ENCODE measurements at places on chromosomes 1 and 21. TPM values are rescaled to one million over a fixed set of nuclear protein-coding genes. Genes with fewer than 3 reads are reported as not detected.

Gene CLCA2
- not detected for total RNA-seq

Gene ATP6V1G3
- not detected for total RNA-seq

DNA sequence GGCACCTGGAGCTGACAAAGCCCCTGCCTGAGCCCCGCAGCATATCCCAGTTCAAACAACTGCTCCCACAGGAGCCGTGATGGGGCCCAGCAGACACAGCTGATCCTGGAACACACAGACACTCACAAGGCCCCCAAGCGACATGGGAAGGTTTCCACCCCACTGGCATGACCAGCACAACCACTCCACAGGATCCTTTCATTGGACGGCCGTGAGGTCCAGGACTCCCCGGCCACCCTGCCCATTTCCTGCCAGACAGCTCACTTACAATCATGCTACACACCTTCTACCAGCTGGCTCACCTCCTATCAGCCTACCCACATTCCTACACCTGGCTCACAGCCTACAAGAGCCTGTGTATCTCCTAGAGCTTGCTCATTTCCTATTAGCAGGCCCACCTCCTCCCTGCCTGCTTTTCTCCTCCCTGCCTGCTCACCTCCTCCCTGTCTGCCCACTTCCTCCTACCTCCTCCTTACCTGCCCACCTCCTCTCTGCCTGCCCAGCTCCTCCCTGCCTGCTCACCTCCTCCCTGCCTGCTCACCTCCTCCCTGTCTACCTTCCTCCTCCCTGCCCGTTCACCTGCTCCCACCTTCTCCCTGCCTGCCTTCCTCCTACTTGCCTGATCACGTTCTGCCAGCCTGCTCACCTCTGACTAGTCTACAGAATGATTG, 73.9 kb downstream of the MATN1 start:
- H3K27me3 ChIP-seq = peaks cover 55% of the 10 kb centered on the region
- no peak for DNase-seq
- H3K36me3 ChIP-seq = peaks cover 7% of the 10 kb centered on the region
- H3K4me3 ChIP-seq = no peak overlapping the region

DNA sequence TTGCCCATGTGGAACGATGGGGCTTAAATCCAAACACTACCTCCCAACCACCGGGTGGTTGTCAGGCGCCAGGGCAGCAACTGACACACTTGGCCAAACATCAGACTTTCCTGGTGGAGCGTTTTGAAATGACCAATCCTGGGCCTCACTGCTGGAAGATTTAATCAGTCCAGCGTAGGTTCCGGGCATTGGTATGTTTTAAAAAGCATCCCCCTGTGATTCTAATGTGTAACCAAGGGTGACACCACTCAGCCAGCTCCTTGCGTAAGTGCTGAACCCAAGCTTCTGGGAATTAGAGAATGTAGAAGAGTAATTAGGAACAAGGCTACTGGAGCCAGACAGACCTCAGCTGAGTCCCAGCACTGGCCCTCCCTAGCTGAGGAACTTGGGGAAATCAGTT, 44.8 kb upstream of the KAZN start:
- H3K27ac ChIP-seq = no peak overlapping the region
- H3K27me3 ChIP-seq = peaks cover 23% of the 10 kb centered on the region
- DNase-seq = no peak

DNA sequence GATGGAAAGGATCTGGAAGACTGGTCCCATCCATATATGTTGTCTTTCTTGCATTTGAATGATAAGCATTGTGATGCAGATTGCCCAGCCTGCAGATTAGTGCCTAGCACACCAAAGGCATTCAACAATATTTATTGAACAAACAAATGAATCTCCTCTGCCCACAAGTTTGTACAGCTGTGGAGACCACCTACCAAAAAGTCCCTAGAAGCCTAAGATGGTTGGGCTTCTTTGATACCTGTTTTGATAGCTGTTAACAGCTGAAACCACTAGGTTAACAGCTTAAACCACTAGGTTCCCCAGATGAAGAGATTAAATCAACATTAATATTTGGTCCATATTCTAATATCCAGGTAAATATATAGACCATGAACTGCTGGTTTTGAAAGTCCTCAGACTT, 9.8 kb downstream of the DUSP10 start:
- peaks cover 2% of the 10 kb centered on the region for H3K36me3 ChIP-seq
- no peaks in the 10 kb centered on the region for H3K27me3 ChIP-seq
- no peak for DNase-seq
- H3K4me3 ChIP-seq = no peak overlapping the region
- peak overlapping the region; percentile 9 for H3K27ac ChIP-seq

GRCh38 chr21:25565272-25566211, 41.7 kb downstream of the MRPL39 start:
- H3K27ac ChIP-seq = peak overlapping the region; percentile 94
- H3K27me3 ChIP-seq = no peaks in the 10 kb centered on the region
- H3K4me1 ChIP-seq = peaks cover 59% of the 10 kb centered on the region
- peak overlapping the region; percentile 33 for H3K4me3 ChIP-seq

Gene PLEKHN1
- total RNA-seq = 4.3 TPM

Gene LAMC2
- not detected for total RNA-seq

- H3K27ac ChIP-seq = no peak overlapping the region
- no peak for DNase-seq
- no peak overlapping the region for H3K4me3 ChIP-seq
- no peaks in the 10 kb centered on the region for H3K27me3 ChIP-seq
- H3K36me3 ChIP-seq = no peaks in the 10 kb centered on the region
Measured at GRCh38 chr1:61191433-61191720, 109.0 kb downstream of the NFIA start.

Gene KIRREL1
- total RNA-seq = not detected

Gene NBPF10
- 5.6 TPM for total RNA-seq

GRCh38 chr1:77697441-77697840, 15.0 kb upstream of the ZZZ3 start:
- no peaks in the 10 kb centered on the region for H3K36me3 ChIP-seq
- no peaks in the 10 kb centered on the region for H3K27me3 ChIP-seq
- no peak overlapping the region for H3K4me3 ChIP-seq

Gene SAMD13
- not detected for total RNA-seq

Gene RGS13
- 0.26 TPM for total RNA-seq

Gene SLAMF9
- not detected for total RNA-seq

DNA sequence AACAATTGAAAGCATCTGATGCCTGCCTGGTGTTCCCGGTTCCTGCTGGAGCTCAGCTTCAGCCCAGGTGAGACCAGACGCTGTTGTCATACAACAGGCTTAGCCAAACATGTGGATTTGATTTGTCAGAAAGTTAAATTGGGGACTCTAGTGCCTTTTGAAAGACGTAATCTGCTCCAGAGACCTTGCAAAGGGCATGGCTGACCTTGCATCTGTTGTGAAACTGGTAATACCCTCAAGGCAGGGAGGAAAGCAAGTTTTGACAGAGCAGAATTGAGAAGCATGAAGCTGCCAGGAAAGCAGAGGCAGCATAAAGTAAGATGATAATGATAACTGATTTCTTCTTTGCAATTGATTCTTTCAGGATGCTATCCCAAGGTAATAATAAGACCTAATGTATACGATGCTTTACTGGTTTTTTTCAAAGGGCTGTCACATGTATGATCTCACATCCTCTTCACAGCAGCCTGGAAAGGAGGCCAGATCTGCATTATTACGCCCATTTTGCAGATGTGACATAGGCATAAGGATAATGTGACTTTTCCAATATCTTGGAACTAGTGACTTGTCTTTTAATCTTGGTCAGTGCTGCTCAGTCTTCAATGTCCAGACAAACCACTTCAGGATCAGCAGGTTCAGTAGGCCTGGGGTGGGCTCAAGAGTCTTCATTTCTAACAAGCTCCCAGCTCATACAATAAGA, 24.7 kb upstream of the CNN3 start:
- H3K4me3 ChIP-seq = no peak overlapping the region
- peaks cover 13% of the 10 kb centered on the region for H3K27me3 ChIP-seq
- no peaks in the 10 kb centered on the region for H3K4me1 ChIP-seq
- no peak for DNase-seq
- H3K36me3 ChIP-seq = no peaks in the 10 kb centered on the region

DNA sequence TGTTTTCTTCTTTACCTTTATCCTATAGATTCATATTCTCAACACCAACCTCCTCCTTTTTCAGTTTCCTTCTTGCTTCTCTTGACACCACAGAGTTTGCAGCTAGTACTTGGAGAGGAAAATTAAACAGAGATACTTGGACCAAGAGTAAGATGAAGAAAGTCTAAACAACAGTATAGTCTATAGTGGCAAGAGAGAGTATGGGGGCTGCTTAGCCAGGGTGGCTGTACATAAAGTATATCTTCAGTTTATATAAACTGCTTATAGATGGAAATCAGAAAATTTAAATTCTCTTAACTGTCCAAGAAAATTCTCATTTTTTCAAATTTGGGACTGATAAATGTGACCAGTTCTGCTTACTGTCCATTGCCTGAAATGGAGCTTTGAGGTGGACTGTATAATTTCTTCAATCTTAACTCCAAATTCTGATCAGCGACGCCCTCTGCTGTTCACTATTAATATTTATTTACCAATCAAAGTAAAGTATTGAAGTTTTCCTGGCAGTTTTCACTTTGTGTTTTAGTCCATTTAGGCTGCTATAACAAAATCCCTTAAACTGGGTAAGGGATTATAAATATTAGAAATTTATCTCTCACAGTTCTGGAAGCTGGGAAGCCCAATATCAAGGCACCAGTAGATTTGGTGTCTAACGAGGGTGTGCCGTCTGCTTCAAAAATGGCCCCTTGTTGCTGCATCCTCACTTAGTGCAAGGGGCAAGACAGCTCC, 14.8 kb upstream of the METTL18 start:
- no peak for DNase-seq
- H3K4me3 ChIP-seq = no peak overlapping the region
- no peak overlapping the region for H3K27ac ChIP-seq

- H3K36me3 ChIP-seq = peaks cover 2% of the 10 kb centered on the region
- H3K4me3 ChIP-seq = no peak overlapping the region
- H3K27me3 ChIP-seq = peaks cover 29% of the 10 kb centered on the region
Measured at GRCh38 chr1:48107516-48107915, 110.3 kb upstream of the TRABD2B start.

GRCh38 chr1:62126579-62127290, 67.9 kb upstream of the L1TD1 start:
- H3K27ac ChIP-seq = no peak overlapping the region
- H3K4me3 ChIP-seq = no peak overlapping the region
- DNase-seq = no peak
- no peaks in the 10 kb centered on the region for H3K27me3 ChIP-seq
- no peaks in the 10 kb centered on the region for H3K4me1 ChIP-seq
- H3K36me3 ChIP-seq = peaks cover 2% of the 10 kb centered on the region
